ENCODE measurements at places on chromosomes 5 and 9. TPM values are rescaled to one million over a fixed set of nuclear protein-coding genes. Genes with fewer than 3 reads are reported as not detected.

The PCDHB16 gene
- total RNA-seq: under 0.01 TPM

The SPATA31A3 gene
- not detected for total RNA-seq

The CLIC3 gene
- 2.4 TPM for total RNA-seq

The TNFSF8 gene
- total RNA-seq: not detected

The CYLC2 gene
- total RNA-seq: not detected

The FYB1 gene
- total RNA-seq: not detected

The N4BP3 gene
- 3.1 TPM for total RNA-seq

The GRHPR gene
- total RNA-seq: 136 TPM

The KIF24 gene
- total RNA-seq: 5.2 TPM

The EIF4E1B gene
- total RNA-seq: not detected

All from epithelial cell of proximal tubule (primary cell).